ENCODE measurements at places on chromosomes 5 and 9. TPM values are rescaled to one million over a fixed set of nuclear protein-coding genes. Genes with fewer than 3 reads are reported as not detected.

Gene SPAAR
- not detected for total RNA-seq

Gene KCNIP1
- 0.47 TPM for total RNA-seq

Gene SLC36A1
- 117 TPM for total RNA-seq

Gene NRARP
- total RNA-seq, result 15.2 TPM

Gene HMCN2
- 9.3 TPM for total RNA-seq

Gene PLCXD3
- 0.93 TPM for total RNA-seq

Gene ZNF879
- total RNA-seq, result 5.7 TPM

Gene BOD1
- 62.7 TPM for total RNA-seq

Gene GPR21
- total RNA-seq, result 3.8 TPM

Gene IL31RA
- not detected for total RNA-seq

Gene BRD3OS
- total RNA-seq, result 31.6 TPM

Gene CCDC183
- total RNA-seq, result 20.0 TPM

Gene FBLL1
- total RNA-seq, result 66.2 TPM

Gene PHF24
- 3.1 TPM for total RNA-seq

Gene ELOVL7
- total RNA-seq, result 0.59 TPM

Data from glutamatergic neuron (in vitro differentiated cells).